HuH-7.5 (cell line): ENCODE measurements at places on chromosomes 16 and 17.

- no peak for DNase-seq
These were observed 14.6 kb downstream of the CACNA1H start for GRCh38 chr16:1167276-1168107.

GRCh38 chr16:17084130-17084529, 386.6 kb downstream of the XYLT1 start:
- DNase-seq, result no peak

DNA sequence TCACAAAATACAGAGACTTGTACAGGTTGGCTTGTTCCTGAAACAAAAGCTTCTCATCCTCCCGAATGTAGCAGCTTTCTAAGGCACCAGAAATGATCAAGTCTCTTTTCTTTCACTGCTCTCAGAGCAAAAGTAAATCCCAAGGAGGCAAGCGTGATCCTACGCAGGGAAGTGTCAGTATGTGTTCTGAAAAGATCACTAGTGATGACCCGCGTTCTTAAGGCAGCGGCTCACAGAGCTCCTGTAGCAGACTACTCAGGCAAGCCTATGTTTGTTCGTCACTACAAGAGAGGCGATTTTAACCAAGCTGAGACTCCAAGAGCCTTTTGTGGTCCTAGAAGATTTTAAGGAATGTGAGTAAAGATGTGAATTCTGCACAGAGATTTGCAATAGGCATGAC, 34.5 kb downstream of the WIPI1 start:
- no peak for DNase-seq

GRCh38 chr16:495127-495748, 32.3 kb upstream of the CAPN15 start:
- peak; percentile 78 for DNase-seq

- peak; percentile 5 for DNase-seq
These were observed 5.9 kb downstream of the UBALD2 start for GRCh38 chr17:76270770-76271668.

DNA sequence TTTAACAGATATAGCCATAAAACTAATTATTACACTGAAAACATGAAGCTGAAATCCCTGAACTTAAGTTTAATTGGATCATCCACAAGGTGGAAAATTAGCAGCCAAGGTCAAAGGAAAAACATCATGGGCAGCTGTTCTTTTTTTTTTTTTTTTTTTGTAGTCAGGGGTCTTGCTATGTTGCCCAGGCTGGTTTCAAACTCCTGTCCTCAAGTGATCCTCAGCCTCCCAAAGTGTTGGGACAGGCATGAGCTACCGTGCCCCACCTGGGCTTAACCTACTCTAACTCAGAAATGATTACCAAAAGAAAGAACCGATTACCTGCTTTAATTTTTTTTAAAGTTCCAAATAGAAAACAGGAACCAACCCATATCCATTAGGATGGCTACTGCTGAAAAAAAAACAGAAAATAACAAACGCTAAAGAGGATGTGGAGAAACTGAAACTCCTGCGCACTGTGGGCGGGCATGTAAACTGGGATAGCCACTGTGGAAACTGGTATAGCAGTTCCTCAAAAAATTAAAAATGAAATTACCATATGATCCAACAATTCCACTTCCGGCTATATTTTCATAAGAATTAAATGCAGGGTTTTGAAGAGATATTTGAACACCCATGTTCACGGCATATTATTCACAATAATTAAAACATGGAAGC, 8.6 kb downstream of the CMC2 start:
- DNase-seq, result no peak

- no peak for DNase-seq
These were observed 37.7 kb upstream of the TOB1 start for GRCh38 chr17:50903604-50904517.

GRCh38 chr17:18361837-18362697, 1.3 kb downstream of the SHMT1 start:
- DNase-seq, result no peak

- no peak for DNase-seq
These were observed 43.7 kb upstream of the GOSR1 start for GRCh38 chr17:30433514-30433913.

GRCh38 chr17:50352072-50352692, 6.3 kb downstream of the XYLT2 start:
- no peak for DNase-seq

DNA sequence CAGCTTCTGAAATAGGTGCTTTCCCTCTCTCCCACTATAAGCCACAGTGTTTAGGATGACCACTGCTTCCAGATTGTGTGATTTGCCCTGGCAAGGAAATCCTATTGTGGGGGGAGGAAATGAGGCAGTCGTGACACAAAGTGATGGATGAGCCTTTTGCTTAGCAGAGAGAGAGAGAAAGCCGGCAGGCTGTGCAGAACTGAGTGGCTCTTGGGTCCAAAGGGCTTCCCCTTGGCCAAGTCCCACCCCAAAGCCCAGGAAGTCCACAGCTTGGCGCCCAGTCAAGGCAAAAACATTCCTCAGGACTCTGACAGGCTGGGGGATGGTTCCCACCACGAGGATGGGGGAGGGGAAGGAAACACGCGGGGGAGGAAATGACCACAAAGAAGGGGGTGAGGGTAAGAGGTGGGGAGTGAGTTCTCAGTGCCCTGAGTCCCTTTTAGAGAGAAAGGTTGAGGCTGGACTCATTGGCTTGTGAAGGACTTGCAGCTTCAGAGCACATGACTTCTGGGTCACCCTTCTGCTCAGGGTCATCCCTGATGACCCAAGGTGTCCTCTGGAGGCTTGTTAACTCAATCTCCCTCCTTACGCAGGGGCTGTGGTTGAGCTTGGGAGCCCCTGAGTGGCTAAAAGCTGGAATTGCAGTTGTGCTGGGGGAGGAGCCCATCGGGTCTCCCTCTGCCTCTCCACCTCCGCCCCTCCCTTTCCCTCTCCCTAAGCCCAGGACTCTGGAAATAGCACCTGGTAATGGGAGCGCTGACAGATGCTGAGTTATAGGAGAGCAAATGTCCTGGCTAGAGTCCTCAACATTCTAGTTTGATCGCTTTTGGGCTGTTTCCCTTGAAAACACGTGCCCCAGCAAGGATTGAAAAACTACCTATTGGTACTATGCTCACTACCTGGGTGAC, 10.3 kb upstream of the MSL1 start:
- DNase-seq, result peak; percentile 92

DNA sequence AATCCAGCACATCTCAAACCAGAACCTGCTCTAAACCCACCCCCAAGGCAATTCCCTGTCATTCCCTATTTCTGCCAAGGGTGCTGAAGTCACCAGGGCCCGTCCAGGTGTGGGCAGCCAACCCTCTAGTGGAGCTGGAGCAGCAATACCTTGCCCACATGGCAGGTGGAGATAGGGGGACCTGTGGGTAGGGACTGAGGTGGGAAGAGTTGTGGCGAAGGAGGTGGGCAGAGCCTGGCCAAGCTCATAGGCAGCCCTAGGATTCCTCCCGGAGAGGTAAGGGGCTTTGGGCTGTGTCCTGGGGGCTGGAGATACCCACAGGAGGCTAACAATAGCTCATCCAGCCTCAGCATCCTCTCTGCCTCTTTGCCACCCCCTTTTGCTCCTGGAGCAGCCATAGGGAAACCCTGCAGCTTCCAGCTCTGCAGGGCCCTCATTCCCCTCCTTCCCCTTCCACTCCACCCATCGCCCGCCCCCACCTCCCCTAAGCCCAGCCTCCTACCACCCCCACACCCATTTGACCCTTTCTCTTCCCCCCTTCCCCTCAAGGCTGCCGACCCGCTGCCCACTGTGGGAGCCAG, 30.4 kb upstream of the CRHR1 start:
- DNase-seq, result no peak

- no peak for DNase-seq
These were observed 160.0 kb downstream of the MAP2K6 start for GRCh38 chr17:69574257-69575197.

DNA sequence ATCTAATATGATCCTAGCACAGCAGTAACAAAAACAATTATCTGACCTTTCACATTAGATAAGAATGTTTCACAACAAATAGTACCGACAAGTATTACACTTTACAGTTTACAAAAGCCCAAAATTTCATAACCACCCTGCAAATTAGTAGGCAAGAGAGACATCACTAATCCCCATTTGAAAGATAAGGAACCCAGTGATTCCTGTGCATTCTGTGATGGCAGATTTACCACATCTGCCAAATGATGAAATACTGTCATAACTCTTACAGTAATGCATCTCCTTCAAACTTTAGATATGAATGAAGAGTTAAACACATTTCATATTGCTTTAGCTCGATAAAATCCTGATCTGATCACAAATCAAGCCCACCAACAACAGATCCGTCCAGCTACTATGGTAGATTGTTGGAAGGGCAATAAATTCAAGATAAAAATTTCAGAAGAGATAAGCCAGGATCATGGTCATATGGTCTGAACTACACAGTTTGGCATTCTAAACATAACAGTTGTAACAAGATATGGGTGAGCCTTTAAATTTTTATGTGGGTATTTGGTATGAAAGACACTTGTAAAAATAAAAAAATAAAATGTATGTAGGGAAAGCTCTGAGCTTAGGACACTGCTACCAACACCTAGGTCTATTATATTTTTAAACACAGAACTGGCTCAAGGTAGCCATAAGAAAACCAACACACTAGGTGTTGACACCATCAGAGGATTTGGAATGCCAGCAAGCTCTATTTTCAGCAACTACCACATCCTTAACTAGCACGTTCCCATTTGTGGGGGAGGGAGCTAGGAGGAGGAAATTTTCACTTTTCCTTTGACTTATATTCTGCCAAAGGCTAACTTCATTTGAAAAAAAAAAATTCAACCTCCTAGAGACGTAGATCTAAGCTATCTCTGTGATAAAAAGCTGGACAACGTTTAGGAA, 9.3 kb downstream of the YWHAE start:
- DNase-seq, result no peak

DNA sequence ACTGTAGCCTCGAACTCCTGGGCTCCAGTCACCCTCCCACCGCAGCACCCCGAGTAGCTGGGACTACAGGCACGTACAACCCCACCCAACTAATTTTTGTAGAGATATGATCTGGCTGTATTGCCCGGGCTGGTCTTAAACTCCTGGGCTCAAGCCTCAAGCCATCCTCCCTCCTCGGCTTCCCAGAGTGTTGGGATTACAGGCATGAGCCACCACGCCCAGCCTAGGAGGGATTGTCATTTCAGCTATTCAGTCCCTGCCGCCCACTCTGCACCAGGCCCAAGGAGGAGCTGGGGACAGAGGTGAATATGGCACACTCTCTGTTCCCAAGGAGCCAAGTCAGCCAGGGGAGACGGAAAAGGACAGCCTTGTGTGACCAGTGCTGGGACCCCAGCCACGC, 256.2 kb downstream of the PARN start:
- DNase-seq, result no peak

GRCh38 chr17:62592341-62593099, 35.0 kb upstream of the MRC2 start:
- no peak for DNase-seq

- no peak for DNase-seq
These were observed 1.4 kb downstream of the LDHD start for GRCh38 chr16:75114946-75115825.

- no peak for DNase-seq
These were observed 104.6 kb downstream of the METRNL start for GRCh38 chr17:83183951-83184506.

GRCh38 chr16:24683847-24684493, 45.5 kb upstream of the TNRC6A start:
- no peak for DNase-seq

DNA sequence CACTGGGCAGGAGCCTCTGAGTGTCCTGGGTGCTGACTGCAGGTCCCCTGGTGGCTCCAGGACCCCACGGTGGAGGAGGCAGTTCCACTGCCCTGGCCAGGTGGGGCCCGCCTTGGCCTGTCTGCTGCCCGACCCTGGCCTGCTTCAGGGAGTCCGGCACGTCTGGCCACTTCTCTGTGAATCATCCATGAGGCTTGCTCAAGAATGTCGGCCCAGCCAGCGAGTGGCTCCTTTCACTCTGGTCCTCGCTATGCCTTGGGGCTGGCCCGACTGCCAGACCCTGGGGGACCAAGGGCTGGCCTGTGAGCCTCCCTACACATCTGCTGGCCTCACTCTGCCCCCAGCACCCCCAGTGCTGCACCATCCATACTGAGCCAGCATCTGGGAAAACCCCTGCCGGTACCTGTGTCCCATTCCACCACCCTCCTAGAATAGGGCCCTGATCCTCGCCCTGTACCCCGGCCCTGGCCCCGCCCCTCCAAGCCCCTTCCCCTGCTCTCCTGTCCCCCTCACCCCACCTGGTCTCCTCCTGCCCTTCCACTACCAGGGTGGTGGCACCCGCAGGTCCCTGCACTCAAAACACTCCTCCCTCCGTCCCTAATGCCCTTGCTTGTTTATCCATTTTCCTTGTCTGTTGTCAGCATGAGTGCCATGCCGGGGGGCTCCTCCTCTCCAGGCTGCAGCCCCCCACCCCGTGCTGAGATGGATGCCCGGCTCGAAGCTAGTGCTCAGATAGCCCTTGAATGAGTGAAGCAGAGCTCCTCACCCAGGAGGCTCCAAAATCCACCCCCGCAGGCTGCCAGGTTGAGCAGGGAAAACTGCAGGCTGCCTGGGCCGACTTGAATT, 35.5 kb downstream of the ADCY7 start:
- DNase-seq, result peak; percentile 15

DNA sequence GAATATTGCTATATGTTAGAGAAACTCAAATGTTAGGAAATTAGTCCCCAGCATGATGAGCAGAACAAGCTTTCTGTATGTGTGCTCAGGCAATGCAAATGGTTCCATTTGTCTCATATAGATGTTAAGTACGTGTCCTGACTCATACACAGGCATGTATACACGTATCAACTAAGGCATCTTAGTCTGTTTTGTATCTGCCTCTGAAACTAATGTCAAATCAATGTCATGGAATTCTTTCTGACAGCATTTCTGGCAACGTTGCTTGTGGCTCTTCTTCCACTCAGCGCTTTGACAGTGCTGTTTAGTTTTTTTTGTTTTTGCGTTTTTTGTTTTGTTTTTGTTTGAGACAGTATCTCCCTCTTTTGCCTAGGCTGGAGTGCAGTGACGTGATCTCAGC, 111.9 kb downstream of the CNTNAP4 start:
- no peak for DNase-seq

GRCh38 chr17:59479141-59479540, 86.3 kb upstream of the DHX40 start:
- DNase-seq, result no peak

DNA sequence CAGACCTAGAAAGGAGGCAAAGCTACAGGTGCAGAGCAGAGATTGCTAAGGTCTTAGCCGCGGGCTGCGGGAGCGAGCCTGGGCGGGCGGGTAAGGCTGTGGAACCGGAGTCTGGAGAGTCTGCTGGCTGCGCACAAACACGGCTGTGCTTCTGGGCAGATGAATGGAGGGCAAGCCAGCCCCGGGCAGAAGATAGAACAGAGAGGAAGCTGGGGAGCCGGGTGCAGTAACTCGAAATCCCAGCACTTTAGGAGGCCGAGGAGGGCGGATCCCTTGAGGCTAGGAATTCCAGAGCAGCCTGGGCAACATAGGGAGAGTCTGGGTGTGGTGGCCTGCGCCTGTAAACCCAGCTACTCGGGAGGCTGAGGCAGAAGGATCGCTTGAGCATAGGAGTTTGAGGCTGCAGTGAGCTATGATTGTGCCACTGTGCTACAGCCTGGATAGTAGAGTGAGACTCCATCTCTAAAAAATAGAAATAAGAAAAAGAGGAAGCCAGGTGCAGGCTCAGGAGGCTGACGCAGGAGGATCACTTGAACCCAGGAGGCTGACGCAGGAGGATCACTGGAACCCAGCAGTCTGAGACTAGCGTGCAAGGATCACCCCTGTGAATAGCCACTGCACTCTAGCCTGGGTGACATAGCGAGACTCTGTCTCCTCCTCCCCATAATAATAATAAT, 56.3 kb downstream of the PITPNC1 start:
- DNase-seq, result no peak
